ENCODE measurements at places on chromosomes 1 and 21.

- no peak for DNase-seq
Observed at GRCh38 chr21:42513151-42513984, at the start of gene SLC37A1. SLC37A1 (plus strand) TSS chr21:42513852; CDS start chr21:42518455, 4,603 bp downstream.

- no peak for DNase-seq
Observed at GRCh38 chr21:27693376-27693775, 726.5 kb upstream of the ADAMTS5 start.

- DNase-seq, result no peak
Observed at GRCh38 chr1:50562106-50562505, 138.9 kb upstream of the DMRTA2 start.

GRCh38 chr1:81323862-81324261, 476.9 kb upstream of the ADGRL2 start:
- DNase-seq, result no peak

GRCh38 chr1:180353945-180354344, 123.9 kb downstream of the LHX4 start:
- no peak for DNase-seq

DNA sequence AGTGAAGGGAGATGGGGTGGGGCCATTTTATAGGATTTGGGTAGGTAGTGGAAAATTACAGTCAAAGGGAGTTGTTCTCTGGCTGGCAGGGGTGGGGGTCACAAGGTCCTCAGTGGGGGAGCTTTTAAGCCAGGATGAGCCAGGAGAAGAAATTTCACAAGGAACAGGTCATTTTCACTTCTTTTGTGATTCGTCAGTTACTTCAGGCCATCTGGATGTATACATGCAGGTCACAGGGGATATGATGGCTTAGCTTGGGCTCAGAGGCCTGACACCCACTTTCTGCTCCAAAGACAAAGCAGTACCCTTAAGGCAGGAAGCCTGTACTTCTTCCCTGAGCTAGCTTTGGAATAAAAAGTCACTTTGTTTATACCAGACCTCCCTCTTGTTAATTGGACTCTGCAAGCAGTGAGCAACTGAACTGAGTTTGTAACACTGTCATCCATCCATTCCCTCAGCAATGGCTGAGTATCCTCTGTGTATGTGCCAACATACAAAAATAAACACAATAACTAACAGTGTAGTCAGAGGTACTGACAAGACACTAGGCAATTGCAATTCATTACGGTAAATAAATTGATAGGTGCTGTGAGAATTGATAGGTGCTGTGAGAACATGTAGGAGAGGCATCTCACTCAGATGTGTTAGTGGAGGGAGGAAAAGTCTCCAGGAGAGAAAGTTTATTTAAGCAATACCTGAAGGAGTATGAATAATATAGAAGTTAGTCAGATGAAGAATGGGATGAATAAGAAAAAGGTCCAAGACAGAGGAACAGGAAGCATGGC, 14.7 kb upstream of the RGS2 start:
- DNase-seq, result no peak
